Activated CD4-positive, alpha-beta T cell treated with anti-CD3 and anti-CD28 coated beads, Interleukin-2, Interleukin-4, amounts not matched to agents 100 ng/mL and 50 ng/mL, durations not matched to agents 16 hours and 8 hours (primary cell): ENCODE measurements at places on chromosomes 5 and 9.

DNA sequence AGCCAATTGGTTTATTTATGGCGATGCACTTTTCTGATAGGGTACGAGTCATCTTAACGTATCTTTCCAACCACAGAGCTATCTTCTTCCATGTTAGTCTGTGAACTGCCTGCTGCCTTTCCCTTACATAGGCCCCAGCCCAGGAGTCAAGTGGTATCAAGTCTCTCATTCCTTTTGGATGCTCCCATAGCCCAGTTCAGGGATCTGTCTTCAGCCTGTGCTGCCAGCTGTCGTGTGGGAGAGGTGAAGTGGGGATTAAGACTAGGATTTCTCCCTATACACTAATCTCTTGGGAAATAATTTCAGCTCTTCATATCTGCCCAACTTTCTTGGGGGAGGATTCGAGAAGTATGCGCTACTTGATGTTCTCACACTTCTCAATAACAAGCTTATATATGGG is 475.7 kb downstream of the EBF1 start:
- DNase-seq: no peak

GRCh38 chr9:121781701-121782464 is 130.4 kb downstream of the DAB2IP start:
- no peak for DNase-seq

DNA sequence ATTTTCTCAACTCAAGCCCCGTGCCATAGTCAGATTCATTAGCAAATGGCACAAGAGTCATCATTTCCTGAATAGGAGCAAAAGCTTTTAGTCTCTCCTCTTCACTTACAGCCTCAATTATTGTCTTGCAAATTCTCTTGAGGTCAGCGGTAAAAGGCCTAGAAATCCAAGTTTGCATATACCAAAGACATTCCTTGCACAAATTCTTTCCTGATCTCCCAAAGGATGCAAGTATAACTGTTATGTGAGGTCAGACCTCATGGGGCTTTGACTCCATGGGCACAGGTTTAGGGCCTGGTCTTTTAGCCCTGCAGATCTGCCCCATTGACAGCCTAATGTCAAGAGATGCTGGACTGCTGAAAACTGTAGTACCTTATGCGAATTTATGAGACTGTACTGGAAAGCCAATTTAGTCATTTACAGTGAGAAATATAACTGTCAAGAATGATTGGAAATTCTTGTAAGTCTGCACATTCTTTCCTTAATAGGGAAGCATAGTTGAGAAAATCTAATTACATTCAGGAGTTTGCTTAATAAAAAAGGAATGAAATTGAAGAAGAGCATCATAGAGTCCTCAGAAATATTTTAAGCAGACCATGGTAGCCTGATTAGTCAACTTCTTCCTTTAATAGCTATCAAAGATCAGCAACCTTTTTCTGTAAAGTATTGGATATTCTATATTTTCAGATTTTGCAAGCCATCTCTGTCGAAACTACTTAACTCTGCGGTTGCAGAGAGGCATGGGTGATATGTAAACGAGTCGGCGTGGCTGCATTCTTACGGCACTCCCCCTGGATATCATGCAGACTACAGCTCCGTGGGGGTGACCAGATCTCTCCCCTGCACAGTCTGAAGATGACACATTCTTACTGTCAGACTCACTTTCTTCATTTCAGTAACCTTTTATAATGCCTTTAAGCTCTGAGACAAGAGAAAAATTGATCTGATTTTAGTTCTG is 45.2 kb downstream of the GCNT4 start:
- no peak for DNase-seq

GRCh38 chr5:174155706-174156105 is 110.2 kb downstream of the NSG2 start:
- no peak for DNase-seq

DNA sequence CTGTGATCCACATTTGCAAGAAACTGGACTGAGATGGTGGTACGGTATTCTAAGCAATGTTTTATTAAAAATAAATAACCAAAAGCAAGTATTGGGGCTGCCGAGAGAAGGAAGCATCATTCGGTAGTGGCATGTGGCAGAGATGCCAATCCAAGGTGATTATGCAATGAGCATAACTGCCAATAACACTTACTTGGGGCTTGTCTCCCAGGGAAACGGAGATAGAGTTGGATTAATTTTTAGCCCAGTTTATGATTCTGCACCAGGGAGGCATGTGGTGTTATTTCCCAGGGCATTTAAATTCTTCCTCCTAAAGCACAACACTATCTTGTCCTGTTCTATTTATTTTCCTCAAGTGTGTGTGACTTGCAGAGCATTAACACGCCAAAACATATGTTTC is 17.9 kb downstream of the SLC24A2 start:
- no peak for DNase-seq

DNA sequence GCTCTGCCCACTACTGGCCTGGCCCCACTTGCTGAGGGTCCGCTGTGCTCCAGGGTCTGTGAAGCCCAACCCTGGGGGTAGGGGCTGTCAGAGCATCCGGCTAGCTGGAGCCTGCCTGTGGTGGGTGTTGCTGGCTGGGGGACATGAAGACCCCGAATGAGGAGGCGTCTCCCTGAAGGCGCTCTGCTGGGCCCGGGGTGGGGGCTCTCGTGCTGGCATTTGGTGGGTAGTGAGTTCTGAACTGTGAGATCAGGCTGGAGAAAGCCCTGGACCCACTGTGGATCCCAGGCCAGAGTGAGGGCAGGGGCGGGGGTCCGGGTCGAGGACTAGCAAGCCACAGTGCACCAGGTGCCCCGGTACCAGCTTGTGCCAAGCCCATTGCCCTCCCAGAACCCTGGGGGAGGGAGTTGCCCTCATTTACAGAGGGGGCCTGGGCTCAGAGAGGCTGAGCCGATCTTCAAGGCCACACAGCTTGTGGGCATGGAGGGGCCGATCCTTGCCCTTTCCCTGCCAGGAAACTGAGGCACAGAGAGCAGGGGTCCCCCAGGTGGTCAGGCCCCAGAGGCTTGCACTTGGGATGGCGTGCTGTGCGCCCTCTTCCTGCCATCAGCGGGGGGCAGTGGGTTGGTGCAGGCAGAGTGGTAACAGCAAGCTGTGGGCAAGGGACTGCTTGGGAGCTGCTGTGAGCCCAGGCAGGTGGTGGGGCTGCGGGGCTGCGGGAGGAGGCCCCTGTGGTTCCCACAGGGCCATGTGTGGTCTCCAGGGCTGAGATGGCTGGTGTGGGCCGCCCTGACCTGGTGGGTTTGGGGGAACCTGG is 15.9 kb downstream of the RXRA start:
- no peak for DNase-seq

- no peak for DNase-seq
Observed at GRCh38 chr9:127346584-127346983, 50.4 kb upstream of the SLC2A8 start.
